ENCODE measurements at places on chromosomes 16 and 17.

GRCh38 chr16:30407804-30408534, 563 bp downstream of the ZNF771 start:
- DNase-seq = no peak

DNA sequence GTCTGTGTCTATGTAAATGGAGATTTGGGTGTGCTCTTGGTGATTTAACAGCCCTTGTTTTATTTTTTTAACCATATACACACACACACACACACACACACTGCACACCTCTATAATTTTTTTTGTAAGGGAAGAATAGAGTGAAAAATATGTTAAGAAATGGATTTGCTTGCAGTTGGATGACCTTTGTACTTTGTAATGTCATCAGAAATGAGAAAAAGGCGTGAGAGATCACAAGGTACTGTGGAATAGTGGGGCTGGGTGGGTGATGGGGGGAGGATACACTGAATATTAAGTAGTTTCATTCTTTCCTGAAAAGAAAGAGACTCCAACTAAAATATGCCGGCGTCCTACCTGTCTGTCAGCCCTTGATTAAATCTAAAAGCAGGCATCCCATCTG, 38.7 kb downstream of the SALL1 start:
- DNase-seq = no peak

DNA sequence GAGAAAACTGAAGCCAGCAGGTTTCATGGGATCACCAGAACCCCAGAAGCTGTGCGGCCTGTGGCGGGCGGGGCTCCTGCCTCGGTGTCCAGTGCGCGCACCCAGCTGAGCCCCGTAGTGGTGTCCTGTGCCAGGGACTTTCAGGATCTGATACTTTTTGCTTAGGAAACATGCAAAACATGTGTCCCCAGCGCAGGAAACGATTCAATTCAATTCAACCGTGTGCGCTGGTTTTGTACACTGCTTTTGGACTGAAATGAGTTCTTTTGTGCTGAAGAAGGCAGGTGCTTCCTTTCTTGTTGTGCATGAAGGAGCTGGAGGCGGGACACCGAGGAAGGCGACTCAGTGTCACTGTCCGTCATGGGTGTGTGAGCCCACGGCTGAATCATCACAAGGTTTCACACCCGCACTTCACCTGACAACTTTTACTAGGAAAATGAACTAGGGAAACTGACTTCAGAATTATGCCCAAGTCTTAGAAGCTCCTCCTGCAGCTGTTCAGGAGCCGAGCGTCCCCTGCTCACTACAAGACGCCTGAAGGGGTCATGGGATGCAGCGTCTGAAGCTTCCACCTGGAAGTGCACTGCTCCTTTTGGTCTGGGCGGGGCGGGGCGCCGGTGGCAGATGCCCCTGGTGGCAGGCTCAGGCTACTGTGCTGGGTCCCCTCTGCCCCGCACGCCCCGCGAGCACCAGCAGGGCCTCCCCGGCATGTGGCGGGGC, 31.4 kb upstream of the ZNF750 start:
- DNase-seq = no peak

- no peak for DNase-seq
Measured at GRCh38 chr16:60510941-60511340, 1525.3 kb downstream of the CDH8 start.
